ENCODE measurements at places on chromosomes 13 and 19. TPM values are rescaled to one million over a fixed set of nuclear protein-coding genes. Genes with fewer than 3 reads are reported as not detected.

Gene ERF
- 72.2 TPM for total RNA-seq

GRCh38 chr13:45796426-45797235, 54.9 kb downstream of the SIAH3 start:
- DNase-seq = no peak

GRCh38 chr19:28487999-28488398, 725.0 kb downstream of the UQCRFS1 start:
- no peak for DNase-seq

GRCh38 chr19:46484656-46485055, 11.0 kb downstream of the PNMA8B start:
- DNase-seq = no peak

DNA sequence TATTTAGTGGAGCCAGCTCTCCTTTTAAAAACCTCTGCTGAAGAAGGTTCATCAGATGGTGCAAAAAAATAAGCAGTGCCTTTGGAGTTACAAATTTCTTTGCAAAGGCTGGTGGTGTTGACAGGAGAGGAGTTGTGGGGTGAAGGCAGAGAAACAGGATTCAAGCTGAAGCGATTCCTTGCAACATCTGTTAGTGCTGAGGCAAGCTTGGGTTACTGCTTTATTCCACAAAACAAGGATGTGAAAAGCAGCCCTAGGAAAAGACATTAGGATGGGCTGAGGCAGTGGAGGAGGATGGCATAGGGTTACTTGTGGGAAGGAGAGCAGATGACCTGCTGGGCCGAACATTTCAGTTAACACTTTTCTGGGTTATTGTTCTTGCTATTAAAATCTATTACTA, 390.7 kb downstream of the DLEU7 start:
- no peak for DNase-seq

- DNase-seq = no peak
Observed at GRCh38 chr13:82678052-82678451, 1204.2 kb downstream of the SLITRK1 start.

DNA sequence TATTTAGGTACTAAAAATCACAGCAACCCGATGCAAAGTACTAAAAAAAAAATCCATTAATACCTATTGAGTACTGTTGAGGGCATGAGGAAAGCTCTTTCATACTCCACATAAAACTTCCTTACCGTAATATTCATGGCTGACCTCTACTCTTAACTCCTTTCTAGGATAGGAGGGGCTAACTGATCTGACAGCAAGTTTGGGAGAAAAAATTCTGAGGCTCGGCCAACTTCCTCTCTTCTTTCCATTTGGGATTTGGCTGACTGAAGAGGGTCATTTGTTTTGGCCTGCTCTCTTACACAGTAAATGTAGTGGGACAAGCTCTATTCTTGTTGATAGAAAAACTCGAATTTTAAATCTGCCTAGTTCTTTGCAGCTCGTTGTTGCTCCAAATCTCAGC, 9.4 kb upstream of the USPL1 start:
- DNase-seq = no peak

- DNase-seq = no peak
Observed at GRCh38 chr19:518598-519231, 11.4 kb downstream of the TPGS1 start.

DNA sequence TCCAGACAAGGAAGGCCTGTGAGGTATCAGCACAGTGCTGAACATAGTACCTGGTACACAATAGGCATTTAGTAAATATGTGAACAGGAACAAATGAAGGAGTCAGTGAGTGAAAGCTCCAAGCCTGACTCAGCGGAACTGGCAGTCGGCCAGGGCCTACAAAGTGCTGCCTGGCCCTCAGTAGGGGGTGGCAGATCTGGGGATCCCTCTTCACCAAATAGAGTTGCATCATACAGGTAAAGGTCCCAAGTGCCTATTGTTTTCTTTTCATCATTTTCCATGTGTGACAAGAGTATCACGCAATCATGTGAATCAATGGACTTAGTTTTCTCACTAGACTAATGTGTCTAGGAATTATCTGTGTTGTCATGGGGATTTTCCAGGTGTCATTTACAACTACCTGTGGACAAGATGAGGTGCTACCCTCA, 9.2 kb downstream of the CYP2B6 start:
- DNase-seq = peak; percentile 41

- DNase-seq = peak; percentile 87
Observed at GRCh38 chr19:13691569-13692435, 72.5 kb upstream of the MRI1 start.

Gene SIGLEC5
- not detected for total RNA-seq

Gene ZNF160
- 25.9 TPM for total RNA-seq

Gene MIDN
- total RNA-seq = 17.5 TPM

DNA sequence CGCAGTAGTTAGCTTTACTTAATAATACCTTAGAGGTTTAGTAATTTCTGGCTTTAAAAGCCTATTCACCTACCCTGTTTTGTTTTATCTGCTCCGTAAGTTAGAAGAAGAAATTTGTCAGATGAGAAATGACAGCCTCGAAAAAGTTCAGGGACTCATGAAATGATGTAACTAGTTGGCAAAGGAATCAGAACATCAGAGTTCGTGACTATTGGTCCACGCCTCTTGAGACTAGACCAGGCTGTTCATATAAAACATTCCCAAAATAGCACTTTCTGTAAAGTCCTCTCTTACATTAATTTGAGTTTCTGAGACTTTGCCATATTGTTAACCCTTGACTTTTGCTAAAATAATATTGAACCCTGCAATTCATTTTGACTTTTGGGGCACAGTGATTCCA, 92.0 kb downstream of the HS6ST3 start:
- no peak for DNase-seq
